ENCODE measurements at places on chromosomes 3 and 15.

DNA sequence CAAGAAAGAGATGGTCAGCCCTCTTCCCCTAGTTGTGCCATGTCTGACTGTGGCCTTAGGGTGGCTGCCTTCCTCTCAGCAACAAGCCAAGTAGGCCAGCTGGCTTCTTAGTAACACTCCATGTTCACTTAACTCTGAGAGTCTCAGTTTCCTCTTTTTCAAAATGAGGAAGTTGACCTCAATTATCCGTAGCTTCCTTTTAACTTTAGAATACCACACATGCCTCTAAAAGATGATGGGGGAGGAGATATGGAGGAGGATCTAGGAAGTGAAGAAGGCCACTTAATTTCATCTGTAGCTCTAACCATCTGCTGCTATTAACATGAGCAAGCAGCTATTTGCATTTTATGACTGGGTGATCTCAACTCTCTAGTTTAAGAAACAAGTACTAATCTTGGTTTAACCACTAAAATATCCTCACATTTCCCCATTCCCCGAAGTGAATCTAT lies 32.9 kb downstream of the CD200R1L start:
- DNase-seq = no peak

- no peak for DNase-seq
Observed at GRCh38 chr3:30332196-30333021, 274.0 kb upstream of the TGFBR2 start.

GRCh38 chr3:160747422-160747821 lies 8.6 kb upstream of the PPM1L start:
- no peak for DNase-seq

DNA sequence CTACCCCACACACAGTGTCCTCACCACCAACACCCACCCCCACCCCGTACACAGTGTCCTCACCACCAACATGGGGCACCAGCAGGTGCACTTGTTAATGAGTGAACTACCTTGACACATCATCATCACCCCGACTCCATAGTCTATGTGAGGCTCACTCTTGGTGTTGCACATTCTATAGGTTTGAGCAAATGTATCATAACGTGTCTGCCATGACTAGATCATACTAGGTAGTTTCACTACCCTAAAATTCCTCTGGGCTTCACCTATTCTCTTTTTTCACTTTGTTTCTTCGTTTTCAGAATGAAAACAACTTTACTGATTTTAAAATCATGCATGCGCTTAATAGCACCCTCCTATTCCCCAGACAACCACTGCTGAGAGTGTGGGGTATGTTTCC lies 102.6 kb upstream of the SLC6A6 start:
- DNase-seq = no peak

DNA sequence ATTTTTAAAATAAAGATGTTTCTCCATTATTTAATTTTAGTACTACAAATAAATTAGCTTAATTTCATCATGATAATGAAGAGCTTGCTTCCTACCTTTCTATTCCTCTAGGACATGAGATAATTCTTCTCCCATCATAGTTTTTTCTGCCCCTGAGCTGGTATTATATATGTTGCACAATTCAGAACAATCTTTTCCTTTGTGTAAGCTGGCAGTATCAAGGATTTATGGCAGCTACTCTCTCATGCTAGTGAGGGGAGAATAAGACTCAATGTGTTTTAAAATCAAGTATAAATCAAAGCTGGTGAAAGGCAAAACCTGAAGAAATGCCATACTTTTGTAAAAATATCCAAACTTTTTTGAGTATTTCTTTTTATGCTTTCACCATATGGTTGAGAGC lies 1405.3 kb downstream of the SI start:
- DNase-seq = no peak

- no peak for DNase-seq
Observed at GRCh38 chr15:79243723-79244122, 38.8 kb upstream of the ANKRD34C start.

DNA sequence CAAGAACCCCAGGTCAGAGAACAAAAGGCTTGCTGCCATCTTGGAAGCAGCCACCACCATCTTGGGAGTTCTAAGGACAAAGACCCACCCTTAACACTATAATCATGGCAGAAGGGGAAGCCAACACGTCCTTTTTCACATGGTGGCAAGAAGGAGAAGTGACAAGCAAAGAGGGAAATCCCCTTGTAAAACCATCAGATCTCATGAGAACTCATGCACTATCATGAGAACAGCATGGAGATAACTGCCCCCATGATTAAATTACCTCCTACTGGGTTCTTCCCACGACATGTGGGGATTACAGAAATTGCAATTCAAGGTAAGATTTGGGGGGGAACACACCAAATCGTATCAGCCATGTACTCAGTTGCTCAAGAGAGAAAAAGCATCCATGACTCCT lies 21.1 kb upstream of the GBE1 start:
- DNase-seq = no peak

DNA sequence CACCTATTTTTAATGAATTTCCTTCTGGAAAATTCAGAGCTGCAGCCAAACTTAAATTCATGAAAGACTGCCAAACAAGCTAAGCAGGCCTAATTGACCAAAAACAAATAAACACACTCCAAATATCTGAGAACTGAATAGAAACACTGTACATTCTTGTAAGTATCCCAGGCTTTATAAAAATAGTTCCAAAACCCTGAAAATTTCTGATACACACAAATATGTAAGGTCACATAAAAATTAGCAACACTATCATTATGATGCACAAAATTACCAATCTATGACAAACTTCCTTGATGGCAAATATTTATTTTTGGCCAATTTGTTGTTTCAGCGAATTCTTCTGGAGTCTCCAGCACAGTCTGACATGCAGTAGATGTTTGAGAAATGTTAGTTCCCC lies 117.9 kb upstream of the UBE2E2 start:
- DNase-seq = no peak

GRCh38 chr15:98909968-98910885 lies 97.4 kb downstream of the PGPEP1L start:
- no peak for DNase-seq

DNA sequence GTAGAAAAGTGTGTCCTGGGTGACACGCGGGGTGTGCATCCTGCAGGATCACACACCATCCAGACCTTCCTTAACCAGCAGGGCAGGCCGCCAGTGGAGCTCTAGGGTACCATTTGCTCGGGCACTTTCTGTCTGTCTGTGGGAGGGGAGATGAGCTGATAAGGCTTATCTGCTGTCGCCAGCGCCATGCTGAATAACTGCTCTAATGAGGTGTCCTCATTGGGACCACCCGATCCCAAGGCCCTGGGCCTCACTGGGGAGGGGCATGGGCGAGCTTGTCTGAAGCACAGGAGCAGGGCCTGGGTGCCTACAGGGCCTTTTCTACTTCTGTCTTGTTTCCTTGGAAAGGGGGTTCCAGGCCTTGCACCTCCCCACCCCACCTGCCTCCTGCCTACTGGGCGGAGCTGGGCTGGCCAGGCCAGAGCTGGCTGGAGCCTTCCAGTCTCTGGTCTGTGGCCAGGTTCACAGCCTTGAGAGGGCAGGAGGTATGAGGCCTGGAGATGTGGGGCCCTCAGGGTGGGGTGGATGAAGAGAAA lies 2.5 kb upstream of the GATA2 start:
- DNase-seq = no peak

DNA sequence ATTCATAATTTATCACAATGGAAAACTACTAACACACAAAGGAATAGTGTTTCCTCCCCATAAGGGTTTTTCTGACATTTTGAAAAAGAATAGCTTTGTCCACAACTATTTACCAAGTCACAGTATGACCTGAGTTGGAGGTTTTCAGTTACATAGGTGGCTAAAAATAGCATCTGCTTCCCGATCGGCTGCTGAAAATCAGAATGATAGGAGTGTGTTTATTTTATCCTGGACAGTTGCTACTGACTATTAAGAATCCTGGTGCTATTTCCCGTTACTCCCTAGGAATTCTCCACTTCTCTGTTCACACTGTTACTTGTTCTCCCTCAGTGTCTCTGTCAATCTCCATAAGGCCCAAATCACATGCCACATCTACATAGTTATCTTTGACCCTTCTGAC lies 353.9 kb upstream of the RARB start:
- DNase-seq = no peak

DNA sequence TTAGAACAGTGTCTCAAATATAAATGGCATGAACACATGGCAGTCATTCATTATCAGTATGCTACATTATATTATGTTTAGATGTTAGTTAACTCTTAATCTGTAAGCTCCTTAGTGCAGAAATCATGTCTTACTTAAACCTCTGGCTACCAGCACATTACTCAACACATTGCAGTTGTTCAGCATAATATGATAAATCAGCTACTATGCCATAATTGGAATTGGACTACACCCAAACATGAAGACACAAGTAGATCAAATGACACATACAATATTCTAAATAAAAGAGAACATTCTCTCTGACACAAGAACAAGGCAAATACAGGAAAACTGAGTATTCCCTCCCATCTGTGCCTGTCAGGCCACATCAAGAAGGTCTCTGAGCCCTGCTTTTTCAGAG lies 116.1 kb downstream of the PCCB start:
- DNase-seq = no peak

- no peak for DNase-seq
Observed at GRCh38 chr15:82874267-82874666, 64.8 kb downstream of the WHAMM start.

DNA sequence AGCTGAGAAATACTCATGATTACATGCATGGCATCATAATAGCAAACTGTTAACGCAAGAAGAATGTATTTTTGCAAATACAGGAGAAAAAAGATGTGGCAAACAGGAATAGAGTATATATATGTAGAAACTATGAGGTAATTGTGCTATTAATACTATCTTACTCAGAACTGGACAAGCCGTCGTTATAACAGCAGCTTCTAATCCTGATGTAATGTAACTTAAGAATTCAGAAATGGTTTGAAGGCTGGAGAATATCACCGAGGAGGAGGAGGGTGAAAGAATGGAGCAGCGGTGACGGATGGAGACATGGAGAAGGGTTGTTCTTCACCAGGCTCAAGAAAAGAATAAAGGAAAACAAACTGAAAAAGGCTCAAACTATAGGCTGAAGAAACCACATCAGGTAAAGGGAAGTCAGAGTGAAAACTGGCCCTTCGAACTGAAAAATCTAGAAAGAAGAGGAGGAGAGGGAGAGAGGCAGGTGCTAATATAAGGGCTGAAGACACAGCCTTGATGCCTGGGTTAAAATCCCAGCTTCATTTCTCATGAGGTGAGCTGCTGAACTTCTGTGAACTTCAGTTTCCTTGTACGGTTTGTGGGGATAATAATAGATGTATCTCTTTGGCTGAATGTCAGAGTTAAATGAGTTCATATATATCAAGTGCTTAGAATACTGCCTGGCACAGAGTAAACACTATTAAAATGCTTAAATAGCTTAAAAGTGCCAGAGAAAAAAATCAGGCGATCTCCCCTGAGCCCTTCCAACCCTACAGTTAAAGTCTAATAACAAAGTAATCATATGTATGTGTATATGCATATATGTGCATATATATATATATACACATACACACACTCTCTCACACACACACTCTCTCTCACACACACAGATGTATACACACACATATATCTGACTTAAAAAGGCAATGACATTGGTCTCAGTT lies 43.9 kb downstream of the GOLIM4 start:
- DNase-seq = no peak

DNA sequence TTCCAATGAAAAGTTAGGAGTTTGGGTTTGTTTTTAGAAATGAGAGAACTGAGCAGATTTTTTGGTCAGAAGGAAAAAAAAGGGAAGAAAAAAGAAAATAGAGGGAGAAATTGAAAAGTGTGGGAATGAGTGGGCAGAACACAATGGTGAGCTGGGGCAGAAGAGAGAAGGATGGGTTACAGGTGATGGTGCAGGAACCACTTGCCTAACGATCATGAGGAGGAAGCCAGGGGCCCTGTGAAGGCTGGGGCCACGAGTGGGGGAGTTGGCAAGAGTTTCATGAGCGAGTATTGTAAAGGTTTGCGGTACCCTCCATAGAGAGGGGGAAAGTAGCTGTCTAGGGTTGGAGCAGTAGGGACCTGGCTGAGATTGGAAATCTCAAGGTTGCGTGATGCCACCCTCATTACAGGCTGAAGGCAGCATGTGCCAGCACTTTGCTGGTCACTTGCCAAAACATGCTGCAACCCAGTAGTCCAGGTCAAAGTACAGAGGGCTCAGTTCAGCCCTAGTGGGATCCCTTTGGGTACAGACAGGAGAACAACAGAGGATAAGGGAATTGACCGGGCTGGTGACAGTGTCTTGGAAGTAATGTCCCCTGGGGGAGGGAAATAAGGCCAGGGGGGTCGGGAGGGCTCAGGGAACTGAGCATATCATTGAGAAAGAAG lies 6.6 kb downstream of the IVD start:
- DNase-seq = no peak

DNA sequence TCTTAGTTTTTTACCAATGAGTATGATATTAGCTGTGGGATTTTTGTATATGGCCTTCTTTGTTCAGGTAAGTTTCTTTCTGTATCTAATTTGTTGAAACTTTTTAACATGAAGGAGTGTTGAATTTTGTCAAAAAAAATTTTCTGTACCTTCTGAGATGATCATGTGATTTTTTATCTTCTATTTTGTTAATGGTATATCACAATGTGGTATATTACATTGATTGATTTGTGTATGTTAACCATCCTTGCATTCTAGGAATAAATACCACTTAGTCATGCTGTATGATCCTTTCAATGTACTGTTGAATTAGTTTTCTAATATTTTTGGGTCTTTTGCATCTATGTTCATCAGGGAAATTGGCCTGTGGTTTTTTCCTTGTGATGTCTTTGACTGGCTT lies 92.5 kb upstream of the MNS1 start:
- no peak for DNase-seq

DNA sequence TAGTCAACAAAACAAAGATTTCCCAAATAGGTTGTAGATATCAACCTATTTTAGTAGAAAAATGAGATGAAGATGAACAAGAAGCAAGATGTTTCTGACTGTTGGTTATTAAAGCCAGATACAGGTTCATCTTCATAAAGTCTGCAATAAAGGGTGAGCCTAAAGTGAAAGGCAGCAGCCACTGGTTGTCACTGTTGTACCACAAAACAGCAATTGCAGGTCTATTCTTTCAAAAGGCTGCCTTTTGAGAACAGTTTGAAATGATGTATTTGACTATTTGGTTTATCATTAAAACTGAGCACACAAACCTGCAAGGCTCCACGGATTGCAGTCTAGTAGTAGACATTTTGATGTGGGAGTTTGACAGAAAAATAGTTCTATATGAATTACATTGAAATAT lies 543.4 kb downstream of the GBE1 start:
- no peak for DNase-seq

DNA sequence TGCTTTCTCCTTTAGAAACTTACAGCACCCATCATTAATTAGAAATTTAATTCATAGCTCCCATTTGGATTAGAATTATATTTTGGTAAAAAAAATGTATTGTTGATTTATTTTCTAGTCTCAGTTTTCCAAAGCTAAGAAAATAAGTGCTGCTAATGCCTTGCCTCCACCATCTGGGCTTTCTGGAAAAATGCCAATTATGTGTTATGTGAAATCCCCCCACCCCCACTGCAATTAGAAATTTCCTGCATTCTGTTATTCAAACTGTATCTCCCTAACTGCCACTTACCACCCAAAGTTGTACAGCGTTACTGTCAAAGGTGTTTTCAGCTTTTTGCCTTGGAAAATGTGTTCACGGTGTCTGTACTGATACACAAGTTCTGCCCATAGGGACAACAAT lies 617.2 kb upstream of the UBE2E2 start:
- DNase-seq = no peak

- no peak for DNase-seq
Observed at GRCh38 chr3:77079988-77080610, 40.2 kb downstream of the ROBO2 start.

GRCh38 chr15:35107122-35107521 lies 22.0 kb upstream of the NANOGP8 start:
- DNase-seq = no peak
